T-helper 9 cell (primary cell): ENCODE measurements at places on chromosomes 12 and 14.

DNA sequence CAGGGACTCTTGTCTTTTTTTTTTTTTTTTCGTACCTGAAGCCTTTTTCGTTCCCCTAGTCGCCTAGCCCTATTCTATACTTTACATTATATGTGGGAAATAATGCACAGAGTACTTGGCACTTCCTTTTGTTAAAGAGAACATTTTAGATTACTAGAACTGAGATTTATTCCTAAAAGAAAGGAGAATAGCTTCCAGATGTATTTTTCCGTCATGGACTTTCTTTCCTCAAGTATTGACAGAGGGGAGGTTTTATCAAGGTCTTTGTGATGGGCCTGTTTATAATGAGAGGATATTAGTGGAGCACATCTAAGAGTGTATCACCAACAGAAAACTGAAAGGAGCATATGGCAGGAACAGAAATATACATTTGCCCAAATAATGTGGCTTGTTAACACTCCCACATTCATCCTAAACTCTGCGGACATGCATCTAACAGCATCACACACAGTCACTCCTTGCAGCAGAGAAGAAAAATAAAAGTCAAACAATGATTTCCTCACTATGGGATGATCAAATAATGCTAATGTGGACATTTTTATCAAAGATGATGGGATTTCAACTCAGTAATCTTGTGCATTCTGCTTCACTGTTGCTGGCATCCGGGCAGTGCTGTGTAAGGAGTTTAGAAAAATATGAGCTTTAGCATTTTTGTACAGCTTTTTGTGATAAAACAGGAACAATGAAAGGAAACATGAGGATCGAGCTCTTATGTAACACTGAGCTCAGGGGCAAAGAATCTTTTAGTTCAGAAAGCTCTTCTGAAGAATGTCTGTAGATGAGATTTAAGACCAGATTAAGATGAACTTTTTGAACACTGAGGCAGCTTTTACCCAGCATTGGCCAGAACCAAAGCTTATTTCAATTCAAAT lies 183.1 kb downstream of the EGLN3 start:
- no peak for DNase-seq

GRCh38 chr12:1006255-1006654 lies 15.2 kb downstream of the ERC1 start:
- no peak for DNase-seq

GRCh38 chr12:47755655-47756562 lies 2.8 kb downstream of the RAPGEF3 start:
- no peak for DNase-seq

DNA sequence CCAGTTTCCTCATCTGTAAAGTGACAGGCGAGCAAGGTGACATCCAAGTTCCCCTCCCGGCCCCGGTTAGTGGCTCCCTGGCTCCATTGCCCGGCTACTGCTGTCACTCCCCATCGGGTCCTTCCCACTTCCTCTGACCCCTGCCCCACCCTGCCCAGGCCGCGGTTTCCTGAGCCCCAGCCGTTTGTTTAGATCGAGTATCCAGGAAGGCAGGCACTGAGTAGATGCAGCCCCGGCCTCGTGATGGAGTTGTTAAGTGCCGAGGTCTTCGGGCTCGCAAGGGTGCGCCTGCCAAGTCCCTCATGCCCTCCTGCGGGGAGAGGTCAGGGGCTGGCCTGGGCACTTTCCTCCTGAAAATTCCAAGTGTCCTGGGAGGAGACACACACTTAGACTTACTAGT lies 55.4 kb downstream of the TEAD4 start:
- no peak for DNase-seq

DNA sequence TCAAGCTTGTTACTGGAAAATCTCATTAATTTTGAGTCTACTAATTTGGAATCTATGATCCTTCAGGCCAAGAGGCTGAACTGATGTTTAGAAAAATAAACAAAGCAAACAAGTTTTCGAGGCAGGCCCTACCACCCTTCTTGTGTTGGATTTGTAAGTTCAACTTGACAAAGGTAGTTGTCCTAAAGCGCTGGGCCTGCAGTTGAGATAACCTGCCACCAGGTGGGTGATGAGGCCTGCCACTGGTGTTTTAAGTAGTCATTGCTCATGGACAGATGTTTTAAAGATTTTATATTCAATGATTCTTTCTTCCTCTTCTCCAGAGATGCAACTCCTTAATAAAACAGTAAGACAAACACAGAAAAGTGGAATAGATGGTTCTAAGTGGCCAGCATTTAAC lies 19.4 kb downstream of the ACVRL1 start:
- peak; percentile 29 for DNase-seq

DNA sequence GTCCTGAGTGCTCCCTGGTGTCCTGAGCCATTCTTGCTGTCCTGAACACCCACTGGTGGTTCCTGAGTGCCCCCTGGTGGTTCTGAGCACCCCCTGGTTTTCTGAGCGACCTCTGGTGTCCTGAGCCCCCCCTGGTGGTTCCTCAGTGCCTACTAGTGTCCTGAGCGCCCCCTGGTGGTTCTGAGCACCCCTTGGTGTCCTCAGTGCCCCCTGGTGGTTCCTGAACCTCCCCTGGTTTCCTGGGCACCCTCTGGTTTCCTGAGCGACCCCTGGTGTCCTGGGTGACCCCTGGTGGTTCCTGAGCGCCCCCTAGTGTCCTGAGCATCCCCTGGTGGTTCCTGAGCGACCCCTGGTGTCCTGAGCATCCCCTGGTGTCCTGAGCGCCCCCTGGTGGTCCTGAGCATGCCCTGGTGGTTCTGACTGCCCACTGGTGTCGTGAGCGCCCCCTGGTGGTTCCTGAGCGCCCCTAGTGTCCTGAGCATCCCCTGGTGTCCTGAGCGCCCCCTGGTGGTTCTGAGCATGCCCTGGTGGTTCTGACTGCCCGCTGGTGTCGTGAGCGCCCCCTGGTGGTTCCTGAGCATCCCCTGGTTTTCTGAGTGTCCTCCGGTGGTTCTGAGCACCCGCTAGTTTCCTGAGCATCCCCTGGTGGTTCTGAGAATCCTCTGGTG lies 473.1 kb downstream of the TMEM121 start:
- peak; percentile 81 for DNase-seq

DNA sequence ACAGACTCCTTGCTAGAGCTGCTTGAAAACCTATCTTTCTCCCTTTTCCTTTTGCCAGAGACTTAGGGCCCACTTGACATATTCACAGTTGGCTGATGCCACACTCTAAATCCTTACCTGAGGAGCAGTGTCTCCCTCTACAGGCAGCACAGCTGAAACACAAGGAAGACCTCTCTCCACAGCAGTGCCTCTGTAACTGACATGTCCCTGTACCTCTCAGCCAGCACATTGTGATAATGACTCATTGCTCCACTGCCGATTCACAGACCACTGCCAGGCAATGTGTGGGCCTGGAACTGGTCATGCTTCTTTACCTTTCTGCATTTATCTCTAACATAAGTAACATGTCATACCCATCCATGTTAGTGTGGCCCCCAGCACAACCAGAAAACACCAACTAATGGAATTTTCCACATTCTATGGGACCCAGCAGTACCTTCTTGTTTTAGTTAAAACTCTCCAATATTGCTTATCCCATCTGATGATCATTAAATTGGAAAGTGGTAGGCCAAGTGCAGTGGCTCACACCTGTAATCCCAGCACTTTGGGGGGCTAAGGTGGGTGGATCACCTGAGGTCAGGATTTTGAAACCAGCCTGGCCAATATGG lies 56.5 kb downstream of the GTF2A1 start:
- peak; percentile 3 for DNase-seq

GRCh38 chr14:69749956-69750355 lies 17.0 kb upstream of the SRSF5 start:
- no peak for DNase-seq

DNA sequence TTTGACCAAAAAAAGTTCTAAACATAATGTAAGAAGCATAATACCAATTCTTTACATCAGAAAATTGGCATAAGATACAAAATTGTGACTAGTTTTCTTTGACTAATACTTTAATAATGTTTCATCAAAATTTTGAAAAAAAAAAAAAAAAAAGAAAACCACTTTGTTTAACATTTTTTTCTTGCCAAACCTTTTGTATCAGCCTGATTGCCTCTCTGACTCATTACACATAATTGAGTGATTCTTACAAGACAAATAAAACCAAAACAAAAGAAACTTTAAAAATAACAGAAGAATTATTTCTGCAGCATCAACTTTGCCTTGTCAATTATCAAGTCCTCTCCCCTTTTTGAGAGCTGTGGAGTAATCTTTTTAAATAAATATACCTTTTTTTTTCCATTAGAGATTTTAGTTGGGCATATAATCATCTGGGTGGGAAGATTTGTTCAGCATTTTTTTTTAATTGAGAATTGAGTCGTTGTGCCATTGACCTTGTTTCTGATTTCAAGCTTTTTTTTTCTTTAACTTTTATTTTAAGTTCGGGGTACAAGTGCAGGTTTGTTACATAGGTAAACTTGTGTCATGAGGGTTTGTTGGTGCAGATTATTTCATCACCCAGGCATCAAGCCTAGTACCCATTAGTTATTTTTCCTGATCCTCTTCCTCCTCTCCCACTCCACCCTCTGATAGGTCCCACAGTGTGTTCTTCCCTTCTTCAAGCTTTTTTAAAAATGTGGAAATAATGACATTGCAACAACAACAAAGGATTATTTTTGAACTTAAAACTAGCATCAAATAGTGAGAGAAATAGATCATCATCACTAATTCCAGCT lies 45.8 kb upstream of the HMGA2 start:
- no peak for DNase-seq

GRCh38 chr12:5620896-5621295 lies 189.0 kb downstream of the NTF3 start:
- DNase-seq, result no peak

GRCh38 chr12:104360157-104360556 lies 56.6 kb downstream of the EID3 start:
- DNase-seq, result no peak
